Fibroblast of mammary gland (primary cell): ENCODE measurements at places on chromosomes 6 and 20.

DNA sequence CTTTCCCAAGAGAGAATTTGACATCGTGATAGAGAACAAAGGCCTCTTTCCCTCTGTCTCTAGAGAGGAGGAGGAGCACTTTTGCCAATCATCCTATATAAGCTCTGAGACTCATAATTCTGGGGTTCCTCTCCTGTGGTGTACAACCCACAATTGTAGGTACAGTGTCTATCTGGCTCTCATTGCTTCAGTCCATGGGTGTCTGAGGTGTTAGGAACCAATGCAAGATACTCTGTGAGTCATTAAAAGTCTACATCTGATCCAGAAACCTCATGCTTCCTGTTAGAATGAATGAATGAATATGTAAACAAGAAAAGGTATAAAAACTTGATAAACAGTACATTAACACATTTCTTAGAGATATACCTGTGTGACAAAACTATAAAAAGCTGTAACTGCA lies 356.7 kb downstream of the QKI start:
- no peak for DNase-seq

DNA sequence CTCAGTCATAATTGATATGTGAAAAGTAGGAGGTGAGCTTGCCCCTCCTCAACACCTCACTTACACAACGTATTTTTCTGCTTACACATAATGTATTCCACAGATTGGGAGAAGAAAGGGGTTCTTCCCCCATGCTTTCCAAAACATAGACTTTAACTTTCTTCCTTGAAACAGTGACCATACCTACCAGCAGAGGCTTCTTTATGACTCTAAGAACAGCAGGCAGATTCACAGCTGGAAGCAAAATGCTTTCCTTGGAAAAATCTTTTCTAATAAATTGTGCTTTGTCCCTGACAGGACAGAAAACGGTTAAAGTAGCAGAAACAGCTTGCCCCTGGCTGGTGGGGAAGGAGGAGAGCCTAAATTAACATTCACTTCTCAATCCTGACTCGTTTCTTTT lies 629.1 kb upstream of the IMPG1 start:
- DNase-seq, result no peak

- no peak for DNase-seq
These were observed 92.9 kb downstream of the TASP1 start for GRCh38 chr20:13545790-13546189.

DNA sequence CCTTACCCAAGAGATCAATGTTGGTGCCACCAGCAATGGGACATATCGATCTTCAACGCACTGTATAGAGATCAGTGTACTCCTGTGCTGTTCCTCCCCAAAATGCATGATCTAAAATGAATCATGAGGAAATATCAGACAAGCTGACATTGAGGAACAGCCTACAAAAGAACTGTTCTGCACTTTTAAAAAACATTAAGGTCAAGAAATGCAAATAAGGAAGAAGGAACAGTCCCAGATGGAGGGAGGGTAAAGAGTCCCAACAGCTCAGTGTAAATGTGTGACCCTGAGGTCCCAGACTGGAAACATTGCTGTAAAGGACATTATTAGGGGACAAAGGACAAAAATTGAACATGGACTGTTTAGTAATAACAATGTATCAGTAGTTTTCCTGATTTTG lies 24.3 kb upstream of the XRN2 start:
- DNase-seq, result no peak

- no peak for DNase-seq
These were observed 204.0 kb downstream of the PTPRK start for GRCh38 chr6:128316258-128316929.

- no peak for DNase-seq
These were observed 427.5 kb upstream of the HSF2 start for GRCh38 chr6:121971931-121972335.

DNA sequence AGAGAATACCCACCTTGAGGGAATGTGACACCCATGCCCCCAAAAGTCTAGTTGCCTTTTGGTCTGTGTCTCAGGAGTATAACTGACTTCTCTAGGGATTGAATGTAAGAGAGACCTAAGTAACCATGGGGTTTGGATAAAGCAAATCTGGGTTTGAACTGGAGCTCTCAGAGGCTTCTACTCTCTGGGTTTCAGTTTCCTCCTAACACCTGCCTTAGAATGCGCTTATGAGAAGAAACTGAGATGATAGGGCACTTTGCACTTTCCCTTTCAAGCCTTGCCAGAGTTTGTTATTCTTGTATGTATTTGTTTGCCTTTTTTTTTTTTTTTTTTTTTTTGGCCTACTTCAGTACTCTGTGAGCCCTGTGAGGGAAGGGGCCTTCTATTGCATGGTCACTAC lies 19.4 kb downstream of the SDHAF4 start:
- no peak for DNase-seq

- no peak for DNase-seq
These were observed 43.4 kb downstream of the RALY start for GRCh38 chr20:34037121-34037520.

DNA sequence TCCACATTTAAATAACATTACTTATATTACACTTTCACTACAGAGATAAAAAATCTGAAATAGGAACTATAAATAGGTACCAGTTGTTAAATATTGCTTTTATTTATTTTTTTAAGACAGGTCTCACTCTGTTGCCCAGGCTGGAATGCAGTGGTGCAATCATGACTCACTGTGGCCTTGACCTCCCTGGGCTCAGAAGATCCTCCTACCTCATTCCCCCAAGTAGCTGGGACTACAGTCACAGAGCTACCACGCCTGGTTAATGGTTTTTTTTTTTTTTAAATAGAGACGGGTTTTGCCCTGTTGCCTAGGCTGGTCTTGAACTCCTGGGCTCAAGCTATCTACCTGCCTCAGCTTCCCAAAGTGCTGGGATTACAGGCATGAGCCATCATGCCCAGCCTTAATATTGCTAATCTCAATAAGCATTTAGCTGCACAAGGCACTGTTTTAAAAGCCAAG lies 17.3 kb downstream of the EEF1E1 start:
- peak; percentile 96 for DNase-seq

GRCh38 chr6:85185977-85186376 lies 263.9 kb upstream of the NT5E start:
- DNase-seq, result peak; percentile 58

- peak; percentile 42 for DNase-seq
These were observed 93.7 kb downstream of the PLG start for GRCh38 chr6:160795721-160796120.

GRCh38 chr6:134199848-134200606 lies 117.9 kb downstream of the SGK1 start:
- DNase-seq, result no peak

DNA sequence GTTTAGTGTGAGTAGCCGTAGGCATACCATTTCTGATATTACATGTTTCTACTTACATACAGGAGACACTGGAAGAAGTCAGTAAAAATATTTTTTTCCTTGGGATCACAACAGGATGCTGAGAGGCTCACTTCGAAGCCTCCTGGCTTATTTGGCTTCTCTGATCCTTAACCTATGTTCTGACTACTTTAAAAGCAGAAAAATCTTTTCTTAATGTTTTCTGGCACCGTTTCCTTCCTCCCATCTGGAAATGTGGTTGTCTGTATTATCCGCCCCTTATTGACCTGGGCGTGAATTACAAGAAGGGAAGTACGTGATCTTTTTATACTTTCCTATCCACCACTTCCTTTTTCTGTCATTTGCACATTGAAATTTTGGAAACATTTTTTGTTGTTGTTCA lies 379.6 kb downstream of the COL12A1 start:
- peak; percentile 30 for DNase-seq

GRCh38 chr20:45415822-45416637 lies at the start of gene PIGT:
Gene PIGT (plus strand): TSS chr20:45416141. CDS start chr20:45416157, 16 bp downstream.
- DNase-seq, result peak; percentile 68

- peak; percentile 73 for DNase-seq
These were observed 2.7 kb downstream of the SLC17A2 start for GRCh38 chr6:25927756-25928216.

DNA sequence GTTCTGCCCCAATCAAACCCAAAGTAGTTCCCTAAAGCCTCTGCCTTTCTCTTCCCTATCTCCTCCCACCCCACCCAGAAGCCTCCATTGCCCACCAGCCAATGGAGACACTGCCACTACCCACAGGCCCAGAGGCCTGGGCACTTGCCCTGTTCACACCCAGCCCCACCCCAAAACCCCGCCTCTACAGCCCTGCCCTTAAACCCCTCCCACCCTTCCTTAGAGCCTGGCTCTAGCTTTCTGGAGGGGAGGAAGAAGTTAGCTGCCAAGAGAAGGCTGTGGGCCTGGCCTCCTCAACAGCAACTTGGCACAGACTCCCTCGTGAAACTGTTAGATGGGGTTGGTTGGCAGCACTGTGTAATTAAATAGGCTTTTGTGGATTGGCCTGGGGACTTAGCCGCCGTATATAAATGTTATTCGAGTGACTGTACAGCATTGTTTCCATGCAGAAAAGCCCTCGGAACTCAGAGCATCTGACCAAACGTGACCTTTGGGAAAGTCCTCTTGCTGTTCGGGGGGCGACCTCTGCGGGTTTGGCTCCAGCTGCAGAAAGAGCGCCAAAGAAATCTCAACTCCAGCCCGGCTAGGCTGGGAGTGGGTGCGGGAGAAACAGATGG lies 31.4 kb downstream of the COL11A2 start:
- peak; percentile 85 for DNase-seq

GRCh38 chr6:50978380-50979170 lies 159.9 kb downstream of the TFAP2B start:
- peak; percentile 0 for DNase-seq

- no peak for DNase-seq
These were observed 2.9 kb upstream of the TRIM26 start for GRCh38 chr6:30216096-30216495.

DNA sequence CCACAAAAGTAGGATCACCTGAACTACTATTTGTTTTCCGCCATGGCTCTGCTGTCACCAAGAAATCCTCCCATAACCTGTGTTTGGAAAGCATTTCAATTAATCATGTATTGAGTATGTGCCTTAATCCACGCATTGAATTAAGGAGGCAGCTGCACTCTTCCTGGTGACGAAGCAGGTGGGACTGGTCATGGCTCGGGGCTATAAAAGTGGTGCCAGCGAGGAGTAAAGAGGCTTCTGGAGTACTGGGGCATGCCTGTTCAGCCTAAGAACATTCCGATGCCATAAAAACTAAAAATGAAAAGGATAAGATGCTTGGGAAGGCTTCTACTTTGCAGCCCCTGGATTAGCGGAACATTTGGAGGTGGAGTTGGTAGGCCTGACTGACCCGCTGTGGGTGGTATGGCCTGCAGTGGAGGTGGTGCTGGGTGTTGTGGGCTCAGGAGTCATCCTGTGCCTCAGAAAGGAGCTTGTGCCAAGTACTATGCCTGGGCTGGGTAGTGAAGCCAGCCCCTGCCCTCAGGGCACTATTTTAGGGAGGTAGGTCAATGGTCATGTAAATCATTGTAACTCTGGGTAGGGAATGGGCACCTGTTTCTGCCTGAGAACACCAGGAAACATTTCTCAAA lies 110.5 kb downstream of the B3GAT2 start:
- DNase-seq, result no peak

DNA sequence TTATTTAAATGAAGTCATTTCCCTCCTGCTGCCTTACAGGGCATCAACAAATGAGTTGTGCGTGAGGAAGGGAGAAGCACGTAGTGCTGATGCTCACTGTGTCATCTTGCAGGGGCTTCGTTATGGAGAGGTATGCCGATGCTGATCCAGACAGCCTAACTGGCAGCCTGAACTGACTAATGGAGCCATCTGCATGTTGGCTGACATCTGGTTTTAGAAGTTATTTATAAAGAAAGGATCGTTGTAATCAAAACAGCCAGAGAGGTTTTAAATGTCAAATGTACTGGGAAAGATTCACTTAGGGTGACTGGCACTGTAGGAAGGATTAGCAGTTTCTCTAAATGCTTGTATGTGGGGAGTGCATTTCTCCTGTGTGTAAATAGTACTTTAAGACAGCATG lies 54.6 kb downstream of the FARS2 start:
- DNase-seq, result peak; percentile 59
